NCI-H146 (cell line): ENCODE measurements at places on chromosomes 11 and 22.
A peak's percentile ranks its signal among the peaks of the same experiment; 100 is the strongest.

- DNase-seq: peak; percentile 28
These were observed 16.9 kb upstream of the KIRREL3 start for GRCh38 chr11:127017482-127017881.

GRCh38 chr11:44983786-44984185 lies 33.1 kb upstream of the TP53I11 start:
- DNase-seq: no peak

DNA sequence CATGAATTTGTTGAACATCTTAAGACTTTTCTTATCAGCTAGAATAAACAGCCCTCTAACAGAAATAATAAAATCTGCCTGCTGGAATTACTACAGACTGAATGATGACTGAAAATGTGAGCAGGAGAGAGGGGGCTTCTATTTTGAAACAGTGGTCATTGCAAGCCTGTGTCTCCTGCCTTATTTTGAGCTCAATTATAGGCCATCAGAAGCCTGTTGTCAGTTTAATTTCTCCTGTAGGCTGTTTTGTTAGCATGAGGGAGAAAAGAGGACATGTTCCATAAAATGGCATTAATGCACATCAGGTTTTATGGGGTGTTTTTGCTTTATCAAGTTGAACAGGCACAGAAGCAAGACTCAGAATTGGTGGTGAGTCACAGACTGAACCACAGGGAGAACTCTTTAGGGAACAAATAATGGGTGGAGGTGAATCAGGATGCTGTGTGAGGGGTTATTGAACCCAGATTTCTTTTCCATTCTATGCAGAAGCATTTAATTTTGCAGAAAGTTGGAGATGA lies 129.1 kb downstream of the PARVA start:
- peak; percentile 33 for DNase-seq

GRCh38 chr11:1146365-1146764 lies 11.4 kb upstream of the MUC5AC start:
- DNase-seq: no peak

GRCh38 chr11:130522284-130522961 lies 74.0 kb downstream of the ADAMTS15 start:
- DNase-seq: no peak

GRCh38 chr22:28855355-28856094 lies 27.8 kb upstream of the ZNRF3 start:
- DNase-seq: peak; percentile 42

- no peak for DNase-seq
These were observed 17.8 kb downstream of the MAFF start for GRCh38 chr22:38219632-38220031.

DNA sequence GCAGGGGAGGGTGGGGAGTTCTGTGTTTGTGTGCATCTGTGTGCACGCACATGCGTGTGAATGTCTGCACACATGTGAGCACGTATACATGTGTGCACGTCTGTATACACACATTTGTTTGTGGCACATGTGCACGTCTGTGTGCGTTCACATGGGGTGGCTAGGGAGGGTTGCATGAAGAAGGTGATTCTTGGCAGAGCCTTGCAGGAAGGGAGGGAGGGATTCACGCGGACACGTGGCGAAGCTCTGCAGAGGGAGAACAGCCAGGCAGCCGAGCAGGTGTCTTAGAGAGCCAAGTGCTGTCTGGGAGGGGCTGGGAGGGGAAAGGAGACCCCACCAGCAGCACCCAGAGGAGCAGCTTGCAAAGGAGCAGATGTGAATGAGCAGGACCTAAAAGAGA lies 372.1 kb downstream of the BRD1 start:
- DNase-seq: no peak

DNA sequence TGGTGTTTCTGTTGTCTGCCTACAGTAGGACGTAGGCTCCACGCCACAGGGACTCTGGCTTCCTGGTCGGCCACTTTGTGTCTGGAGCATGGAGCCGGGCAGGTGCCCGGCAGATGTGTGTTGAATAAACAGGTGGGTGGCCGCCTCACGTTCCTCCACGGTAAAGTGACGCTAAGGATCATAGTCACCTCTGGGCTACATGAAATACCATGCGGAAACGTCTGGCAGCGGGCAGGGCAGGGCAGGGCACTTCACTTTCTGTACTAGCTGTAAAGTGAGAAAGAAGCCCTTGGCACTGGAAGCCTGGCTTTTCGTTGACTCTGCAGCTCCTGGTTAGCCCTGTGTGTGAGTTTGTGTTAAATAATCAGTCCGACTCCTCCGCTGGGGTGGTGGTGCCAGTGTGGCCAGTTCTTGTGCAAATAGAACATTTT lies 52.4 kb downstream of the MCM5 start:
- peak; percentile 93 for DNase-seq

DNA sequence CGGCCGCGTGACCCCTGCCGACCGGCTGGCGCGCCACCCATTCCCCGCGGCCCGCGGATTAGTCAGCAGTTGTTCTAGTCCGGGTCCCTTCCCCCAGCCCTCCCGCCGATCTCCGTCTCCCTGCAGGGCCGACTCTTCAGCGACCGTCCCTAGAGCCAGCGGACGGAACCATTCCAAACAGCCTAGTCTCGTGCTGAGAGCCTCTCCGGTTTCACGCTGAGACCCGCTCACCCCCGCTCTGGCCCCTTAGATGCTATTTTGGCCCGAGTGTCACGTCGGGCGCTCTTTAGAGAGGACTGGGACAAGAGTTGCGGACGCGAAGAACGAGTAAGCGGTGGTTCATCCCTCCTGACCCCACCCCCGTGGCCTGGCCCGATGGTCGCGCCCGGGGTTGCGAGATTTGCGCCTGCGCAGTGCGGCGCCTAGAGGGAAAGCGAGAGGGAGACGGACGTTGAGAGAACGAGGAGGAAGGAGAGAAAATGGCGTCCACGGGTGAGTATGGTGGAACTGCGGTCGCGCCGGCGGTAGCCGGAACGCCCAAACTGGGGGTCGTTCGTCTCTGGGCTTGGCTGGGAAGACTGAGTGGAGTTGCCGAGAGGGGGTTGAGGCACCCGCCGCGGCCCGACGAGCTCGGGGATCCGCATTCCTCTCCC lies at the start of the genes EWSR1 and RHBDD3:
Gene EWSR1, plus strand, starts transcription at position 411 of the 653 bp plus-strand sequence. Its CDS starts 69 bp downstream, at position 480.
Gene RHBDD3, minus strand, starts transcription at position 124 of the 653 bp plus-strand sequence. CDS start 2,355 bp downstream, outside the sequence.
- DNase-seq: peak; percentile 88

- no peak for DNase-seq
These were observed 168.6 kb downstream of the ADAMTS15 start for GRCh38 chr11:130617001-130617400.

DNA sequence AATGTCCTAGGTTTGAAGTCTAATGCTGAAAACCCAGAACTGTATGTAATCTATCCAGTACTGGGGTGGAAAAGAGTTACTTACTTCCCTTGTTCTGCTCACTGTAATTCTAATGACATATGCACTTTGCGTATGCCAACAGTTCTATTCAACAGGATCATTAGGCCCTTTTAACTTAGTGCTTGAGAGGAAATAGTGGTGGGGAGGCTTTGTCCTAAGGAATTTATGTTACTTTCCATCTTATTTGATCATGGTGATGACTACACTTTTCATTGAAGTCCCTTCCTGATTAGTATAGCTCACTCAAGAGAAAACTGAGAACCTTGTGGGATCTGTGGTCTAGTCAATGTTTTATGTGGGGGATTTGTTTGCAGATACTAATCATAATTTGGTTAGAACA lies 348.2 kb downstream of the GUCY1A2 start:
- DNase-seq: no peak

DNA sequence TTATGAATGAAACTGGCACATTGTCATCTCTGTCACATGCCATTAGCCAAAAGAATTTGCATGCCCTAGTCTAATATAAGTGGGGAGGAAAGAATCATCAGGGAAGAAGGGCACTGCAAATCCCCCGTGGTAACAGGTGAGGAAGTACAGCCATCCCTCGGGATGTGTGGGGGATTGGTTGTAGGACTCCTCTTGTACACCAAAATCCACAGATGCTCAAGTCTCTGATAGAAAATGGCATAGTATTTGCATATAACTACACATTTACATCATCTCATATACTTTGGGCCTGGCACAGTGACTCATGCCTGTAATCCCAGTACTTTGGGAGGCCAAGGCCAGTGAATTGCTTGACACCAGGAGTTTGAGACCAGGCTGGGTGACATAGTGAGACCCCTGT lies 109.7 kb downstream of the HIPK3 start:
- DNase-seq: no peak

DNA sequence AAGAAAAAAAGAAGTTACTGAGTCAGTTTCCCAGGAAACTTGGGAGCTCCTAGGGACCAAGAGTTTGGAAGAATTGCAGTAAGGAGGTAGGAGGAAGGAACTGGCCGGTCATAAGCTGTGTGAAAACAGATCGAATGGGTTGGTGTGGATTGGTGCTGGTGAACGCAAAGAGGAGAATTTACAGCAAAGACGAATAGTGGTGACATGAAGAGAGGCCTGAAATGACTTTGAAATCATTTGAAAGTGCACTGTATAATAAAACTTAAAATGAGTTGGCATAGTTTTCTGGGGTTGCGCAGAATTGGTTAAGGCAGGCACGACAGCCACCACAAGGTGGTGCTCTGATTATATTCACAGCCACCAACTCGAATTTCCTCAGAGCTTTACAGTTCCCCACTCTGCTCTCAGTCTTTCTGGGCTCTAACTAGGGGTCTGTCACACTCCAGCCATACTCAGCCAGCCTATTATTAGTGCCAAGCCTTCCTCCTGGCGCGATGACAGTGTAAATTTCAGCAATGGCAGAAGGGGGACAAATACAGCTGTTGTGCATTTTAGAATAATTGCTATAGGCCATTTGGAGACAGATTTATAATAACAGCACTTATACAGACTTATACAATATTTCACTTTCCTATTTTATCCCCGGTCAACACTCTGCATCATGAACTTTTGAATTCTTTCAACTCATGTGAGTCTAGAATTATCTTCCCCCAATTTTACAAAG lies 8.3 kb upstream of the HTR3B start:
- peak; percentile 29 for DNase-seq

GRCh38 chr22:24510637-24511625 lies 15.8 kb downstream of the UPB1 start:
- DNase-seq: peak; percentile 29

DNA sequence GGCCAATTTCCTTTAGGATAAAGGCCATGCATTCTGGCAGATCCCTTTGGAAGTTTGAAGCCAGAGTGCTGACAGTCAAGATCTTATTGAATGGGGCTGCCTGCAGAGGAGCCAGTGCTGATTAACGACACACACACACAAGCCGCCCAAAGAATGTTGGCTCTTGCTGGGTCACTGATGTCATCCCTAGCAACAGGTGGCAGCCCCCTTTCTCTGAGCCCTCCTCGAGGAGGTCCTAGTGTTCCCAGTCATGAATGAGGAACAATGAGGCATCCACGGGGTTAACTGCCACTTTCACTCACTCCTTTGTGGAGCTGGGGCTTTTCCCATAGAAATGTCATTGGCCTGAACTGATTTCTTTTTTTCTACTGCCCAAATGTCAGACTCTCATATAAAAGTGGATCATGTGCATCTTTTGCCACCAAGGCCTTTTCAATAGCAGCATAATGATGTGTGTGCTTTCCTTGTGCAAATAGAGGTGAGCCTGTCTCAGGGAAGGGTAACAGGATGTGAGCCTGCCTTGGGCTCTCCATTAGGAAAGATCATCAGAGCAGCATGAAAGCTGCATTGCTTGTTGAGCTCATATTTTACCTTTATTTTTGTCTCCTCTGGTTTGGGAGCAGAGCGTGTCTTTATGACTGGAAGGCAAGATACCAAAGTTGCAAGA lies 301.8 kb upstream of the MTNR1B start:
- peak; percentile 39 for DNase-seq

- DNase-seq: no peak
These were observed 5.3 kb upstream of the BRSK2 start for GRCh38 chr11:1384199-1384970.

DNA sequence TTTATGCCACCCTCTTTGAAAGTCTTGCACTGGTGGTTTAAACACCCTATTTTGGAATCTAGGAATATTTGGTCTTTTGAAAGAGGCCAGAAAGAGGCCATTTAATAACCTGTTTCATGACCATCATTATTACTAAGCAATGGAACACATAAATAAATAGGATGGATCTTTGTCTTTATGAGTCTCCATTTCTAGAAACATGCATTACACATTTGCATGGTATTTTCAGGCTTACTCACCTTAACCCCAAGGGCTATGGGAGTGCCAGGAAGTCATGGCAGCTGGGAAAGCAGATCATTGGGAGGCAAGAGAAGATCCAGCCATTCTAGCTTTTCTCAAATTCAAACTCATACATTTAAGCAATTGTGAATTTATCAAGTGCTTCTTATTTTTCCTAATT lies 185.8 kb upstream of the POU2AF2 start:
- DNase-seq: no peak

- DNase-seq: no peak
These were observed 195.2 kb downstream of the TRIM29 start for GRCh38 chr11:119942583-119943297.

DNA sequence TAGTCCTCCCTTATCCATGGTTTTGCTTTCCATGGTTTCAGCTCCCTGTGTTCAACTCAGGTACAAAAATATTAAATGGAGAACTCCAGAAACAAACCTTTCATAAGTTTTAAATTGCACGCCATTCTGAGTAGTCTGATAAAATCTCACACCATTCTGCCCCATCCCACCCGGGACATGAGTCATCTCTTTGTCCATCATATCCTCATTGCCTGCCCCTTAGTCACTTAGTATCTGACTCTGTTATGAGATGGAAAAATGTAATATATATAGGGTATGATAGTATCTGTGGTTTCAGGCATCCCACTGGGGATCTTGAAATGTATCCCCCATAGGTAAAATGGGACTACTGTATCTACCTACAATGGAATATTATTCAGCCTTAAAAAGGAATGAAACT lies 35.5 kb upstream of the FGF3 start:
- DNase-seq: no peak

- DNase-seq: no peak
These were observed 16.2 kb downstream of the ATM start for GRCh38 chr11:108239076-108239475.

DNA sequence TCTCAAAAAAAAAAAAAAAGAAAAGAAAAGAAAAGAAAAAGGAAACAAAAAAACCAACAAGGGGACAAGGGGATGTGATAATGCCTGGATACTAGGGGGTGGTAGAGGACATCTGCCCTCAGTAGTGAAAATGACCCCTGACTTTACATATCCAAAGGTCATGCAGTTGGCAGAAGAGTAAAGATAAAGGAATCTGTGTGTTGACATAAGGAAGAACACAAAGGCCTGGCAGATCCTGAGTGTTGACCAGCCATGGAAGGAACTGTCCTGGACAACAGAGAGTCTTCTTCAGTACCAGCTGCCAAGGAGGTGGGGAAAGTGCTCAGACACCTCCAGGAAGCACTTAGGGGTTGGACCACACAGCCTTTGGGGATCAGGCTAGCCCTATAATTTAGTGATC lies 12.6 kb downstream of the SLC43A1 start:
- peak; percentile 59 for DNase-seq

DNA sequence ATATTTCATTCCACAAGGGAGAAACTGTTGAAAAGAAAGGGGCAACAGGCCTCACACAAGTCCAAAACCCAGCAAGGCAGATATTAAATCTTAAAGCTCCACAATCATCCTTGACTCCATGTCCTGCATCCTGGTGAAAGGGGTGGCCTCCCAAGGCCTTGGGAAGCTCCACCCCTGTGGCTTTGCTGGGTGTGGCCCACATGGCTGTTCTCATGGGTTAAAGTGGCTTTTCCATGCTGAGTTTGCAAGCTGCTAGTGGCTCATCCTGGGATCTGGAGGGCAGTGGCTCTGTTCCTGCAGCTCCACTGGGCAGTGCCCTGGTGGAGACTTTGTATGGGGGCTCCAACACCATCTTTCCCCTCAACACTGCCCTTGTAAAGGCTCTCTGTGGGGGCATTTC lies 106.4 kb downstream of the CTNND1 start:
- no peak for DNase-seq
